G401 (cell line): ENCODE measurements at places on chromosomes 1 and 21. TPM values are rescaled to one million over a fixed set of nuclear protein-coding genes. Genes with fewer than 3 reads are reported as not detected.

TAS1R1 gene
- not detected in 2 replicates for total RNA-seq

NUP210L gene
- total RNA-seq = not detected in 2 replicates

EPHA10 gene
- 0.17 and 0.49 TPM in 2 replicates for total RNA-seq

C1orf21 gene
- total RNA-seq = not detected in 2 replicates

EPHB2 gene
- total RNA-seq = 0.14 and 1.1 TPM in 2 replicates

GPR3 gene
- total RNA-seq = 2.4 and 6.9 TPM in 2 replicates

KCNJ9 gene
- total RNA-seq = not detected in 2 replicates

CNR2 gene
- not detected in 2 replicates for total RNA-seq

GPR157 gene
- total RNA-seq = 6.9 and 7.6 TPM in 2 replicates

RNF220 gene
- total RNA-seq = 92.2 and 98.3 TPM in 2 replicates

OR2T34 gene
- not detected in 2 replicates for total RNA-seq

SEMA6C gene
- total RNA-seq = 2.0 TPM in 2 replicates

GPR153 gene
- 3.3 and 4.5 TPM in 2 replicates for total RNA-seq

DMRTA2 gene
- total RNA-seq = not detected in 2 replicates

PTAFR gene
- 0.27 and 0.49 TPM in 2 replicates for total RNA-seq

HSF2BP gene
- 5.3 and 9.1 TPM in 2 replicates for total RNA-seq

AGL gene
- 6.8 and 15.0 TPM in 2 replicates for total RNA-seq

GCSAML gene
- not detected in 2 replicates for total RNA-seq

CDA gene
- total RNA-seq = not detected in 2 replicates

PLEKHN1 gene
- 4.3 and 5.5 TPM in 2 replicates for total RNA-seq

RLF gene
- 9.4 and 10.4 TPM in 2 replicates for total RNA-seq

GBP7 gene
- total RNA-seq = not detected in 2 replicates

GSTM2 gene
- total RNA-seq = 18.2 and 24.6 TPM in 2 replicates

ARF1 gene
- total RNA-seq = 298 and 328 TPM in 2 replicates

CD34 gene
- total RNA-seq = not detected in 2 replicates

FCRL3 gene
- not detected in 2 replicates for total RNA-seq

CHI3L2 gene
- total RNA-seq = not detected in 2 replicates

C21orf58 gene
- 7.9 and 8.2 TPM in 2 replicates for total RNA-seq
